Breast epithelium (tissue), 4 donors: ENCODE measurements at places on chromosomes 2 and 18. TPM values are rescaled to one million over a fixed set of nuclear protein-coding genes. Genes with fewer than 3 reads are reported as not detected.

The KCNK3 gene
- 1.4 TPM for total RNA-seq

The TMEM169 gene
- not detected for total RNA-seq

The HJURP gene
- total RNA-seq = 3.0 TPM

DNA sequence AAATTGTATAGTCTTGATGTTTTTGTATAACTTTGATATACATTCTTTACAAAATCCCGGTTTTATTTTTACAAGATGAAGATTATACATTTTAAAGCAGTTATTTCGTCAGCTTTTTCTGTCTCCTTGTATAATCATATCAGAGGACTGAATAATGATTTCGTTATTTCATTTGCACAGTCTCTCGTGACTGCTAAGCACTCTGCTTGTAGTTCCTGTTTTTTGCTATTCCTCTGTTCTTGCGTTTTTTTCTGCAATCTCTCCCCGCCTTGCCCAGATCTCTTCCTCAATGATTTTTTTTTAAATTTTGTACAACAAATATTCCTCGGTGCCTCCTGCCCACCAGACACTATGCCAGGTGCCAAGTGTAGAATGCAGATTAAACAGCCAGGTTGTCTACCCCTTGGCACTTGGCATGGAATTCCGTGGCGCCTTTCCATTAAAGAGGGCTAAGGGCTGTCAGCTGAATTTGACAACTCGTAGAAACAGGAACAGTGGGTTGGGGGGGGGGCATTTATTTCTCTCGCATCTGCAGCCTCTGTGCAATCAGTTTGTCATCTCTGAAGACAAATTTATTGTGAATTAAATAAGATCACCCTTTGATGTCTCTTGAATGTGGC is 69.6 kb downstream of the KLHL29 start:
- H3K27ac ChIP-seq = no peak overlapping the region
- no peaks in the 10 kb centered on the region for H3K36me3 ChIP-seq
- no peaks in the 10 kb centered on the region for H3K4me1 ChIP-seq
- no peak overlapping the region for H3K4me3 ChIP-seq

GRCh38 chr18:73780218-73780617 is 367.4 kb downstream of the FBXO15 start:
- H3K27ac ChIP-seq = no peak overlapping the region
- H3K4me1 ChIP-seq = no peaks in the 10 kb centered on the region
- H3K27me3 ChIP-seq = no peaks in the 10 kb centered on the region
- DNase-seq = no peak

The ZSWIM2 gene
- total RNA-seq = 0.32 TPM

- DNase-seq = no peak
- H3K27ac ChIP-seq = no peak overlapping the region
- H3K36me3 ChIP-seq = no peaks in the 10 kb centered on the region
- H3K27me3 ChIP-seq = no peaks in the 10 kb centered on the region
Observed at GRCh38 chr2:68108120-68108519, 45.3 kb upstream of the C1D start.

- H3K4me1 ChIP-seq = peaks cover 14% of the 10 kb centered on the region
- peak; percentile 60 for DNase-seq
- no peaks in the 10 kb centered on the region for H3K36me3 ChIP-seq
- H3K27me3 ChIP-seq = no peaks in the 10 kb centered on the region
Observed at GRCh38 chr18:50970006-50970405, 2.2 kb downstream of the ELAC1 start.

DNA sequence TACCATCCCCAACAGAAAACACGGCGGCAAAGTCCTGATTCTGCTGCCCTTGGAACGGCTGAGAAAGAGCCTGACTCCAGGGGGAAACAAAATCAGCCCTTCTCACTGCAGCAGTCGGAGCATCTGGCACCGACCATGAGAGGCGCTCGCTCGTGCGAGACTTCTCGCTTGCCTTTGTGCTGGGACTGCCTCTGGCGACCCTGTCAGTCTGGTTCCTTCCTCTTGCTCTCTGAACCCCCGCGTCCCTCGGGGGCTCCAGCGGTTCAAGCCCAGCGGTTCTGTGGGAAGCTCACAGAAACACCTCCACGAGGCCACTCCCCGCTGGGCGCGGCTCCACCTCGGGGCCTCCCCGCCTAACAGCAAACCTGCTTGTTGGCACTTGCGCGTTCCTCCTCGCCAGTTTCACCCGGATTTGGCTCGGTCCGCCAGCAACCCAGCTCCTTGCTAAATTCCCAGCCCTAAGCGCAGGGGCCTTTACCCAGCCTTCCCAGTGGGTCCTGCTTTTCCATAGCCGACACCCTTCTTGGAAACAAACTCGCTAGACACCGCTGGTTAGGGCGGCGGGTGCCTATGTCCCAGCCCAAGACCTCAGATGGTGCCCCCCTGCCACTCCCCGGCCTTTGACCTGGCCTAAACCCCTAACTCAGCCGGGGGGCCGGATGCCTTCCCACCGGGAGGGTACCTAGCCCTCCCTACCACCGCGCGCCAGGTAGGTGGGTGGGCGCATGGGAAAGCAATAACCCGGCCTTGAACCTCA is 2.2 kb downstream of the RND3 start:
- peak overlapping the region; percentile 68 for H3K4me3 ChIP-seq
- H3K27ac ChIP-seq = peak overlapping the region; percentile 98
- peaks cover 9% of the 10 kb centered on the region for H3K4me1 ChIP-seq
- DNase-seq = peak; percentile 89
- H3K27me3 ChIP-seq = no peaks in the 10 kb centered on the region

GRCh38 chr2:96304606-96305005 is 740 bp downstream of the SNRNP200 start:
- peak overlapping the region; percentile 90 for H3K4me3 ChIP-seq
- no peaks in the 10 kb centered on the region for H3K27me3 ChIP-seq
- no peaks in the 10 kb centered on the region for H3K4me1 ChIP-seq
- no peak overlapping the region for H3K27ac ChIP-seq
- no peaks in the 10 kb centered on the region for H3K36me3 ChIP-seq

- no peak overlapping the region for H3K4me3 ChIP-seq
- peak; percentile 69 for DNase-seq
- no peaks in the 10 kb centered on the region for H3K4me1 ChIP-seq
- no peaks in the 10 kb centered on the region for H3K27me3 ChIP-seq
Observed at GRCh38 chr18:12934454-12935071, 13.2 kb upstream of the SEH1L start.

DNA sequence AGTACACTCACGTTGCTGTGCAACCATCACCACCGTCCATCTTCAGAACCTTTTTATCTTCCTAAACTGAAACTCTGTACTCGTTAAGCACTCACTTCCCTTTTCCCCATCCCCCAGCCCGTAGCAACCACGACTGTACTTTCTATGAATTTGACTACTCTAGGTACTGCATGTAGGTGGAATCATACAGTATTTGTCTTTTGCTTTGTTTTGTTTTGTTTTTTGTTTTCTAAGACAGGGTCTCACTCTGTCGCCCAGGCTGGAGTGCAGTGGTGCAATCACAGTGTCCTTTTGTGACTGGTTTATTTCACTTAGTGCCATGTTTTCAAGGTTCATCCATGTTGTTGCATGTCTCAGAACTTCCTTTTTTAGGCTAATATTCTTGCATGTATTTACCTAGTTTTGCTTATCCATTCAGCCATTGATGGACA is 7.0 kb upstream of the TYMS start:
- H3K4me1 ChIP-seq = no peaks in the 10 kb centered on the region
- H3K4me3 ChIP-seq = no peak overlapping the region
- DNase-seq = no peak

The APCDD1 gene
- total RNA-seq = 275 TPM

DNA sequence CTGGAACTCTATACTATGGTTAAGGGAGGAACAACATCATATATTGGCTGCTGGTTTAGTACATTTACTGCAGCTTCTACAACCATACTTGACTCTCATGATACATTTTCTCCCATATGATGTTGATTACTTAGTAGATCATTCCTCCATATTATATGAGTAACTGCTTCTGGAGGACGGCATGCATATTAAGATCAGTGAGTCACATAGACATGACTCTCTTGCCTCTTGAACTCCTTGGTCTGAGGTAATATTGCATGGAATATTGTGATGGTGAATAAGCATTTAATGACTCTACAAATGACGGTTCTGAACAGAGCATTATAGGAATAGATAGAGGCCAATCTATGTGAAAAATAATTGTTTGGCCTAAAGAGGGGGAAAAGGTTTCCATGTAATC is 418.8 kb upstream of the SPHKAP start:
- no peak overlapping the region for H3K4me3 ChIP-seq
- no peaks in the 10 kb centered on the region for H3K36me3 ChIP-seq
- no peak for DNase-seq
- H3K27ac ChIP-seq = no peak overlapping the region
